B cell (primary cell): ENCODE measurements at places on chromosomes 7 and 10.

DNA sequence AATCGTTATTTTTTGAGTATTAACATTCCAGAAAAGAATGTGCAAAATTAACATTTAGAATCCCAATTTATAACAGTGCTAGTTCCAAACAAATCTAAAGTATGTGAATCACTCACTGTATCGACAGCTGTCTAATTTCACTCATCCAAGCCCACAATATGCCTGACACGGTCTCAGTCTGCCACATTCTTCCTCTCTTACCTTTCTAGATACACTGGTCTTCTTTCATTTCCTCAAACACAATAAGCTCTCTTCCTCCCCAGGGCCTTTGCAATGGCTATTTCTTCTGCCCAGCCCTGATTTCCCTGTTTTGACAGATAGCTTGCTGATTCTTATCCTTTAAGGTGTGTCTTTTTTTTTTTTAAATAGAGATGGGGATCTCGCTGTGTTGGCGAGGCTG, 48.8 kb downstream of the UBE2H start:
- H3K27me3 ChIP-seq = no peaks in the 10 kb centered on the region
- peak overlapping the region; percentile 77 for H3K27ac ChIP-seq
- DNase-seq = peak; percentile 69
- peaks cover 23% of the 10 kb centered on the region for H3K36me3 ChIP-seq

- H3K4me1 ChIP-seq = peaks cover 13% of the 10 kb centered on the region
- no peaks in the 10 kb centered on the region for H3K36me3 ChIP-seq
- no peak overlapping the region for H3K27ac ChIP-seq
- H3K4me3 ChIP-seq = no peak overlapping the region
- DNase-seq = peak; percentile 26
Observed at GRCh38 chr10:31322647-31323046, 3.6 kb downstream of the ZEB1 start.

DNA sequence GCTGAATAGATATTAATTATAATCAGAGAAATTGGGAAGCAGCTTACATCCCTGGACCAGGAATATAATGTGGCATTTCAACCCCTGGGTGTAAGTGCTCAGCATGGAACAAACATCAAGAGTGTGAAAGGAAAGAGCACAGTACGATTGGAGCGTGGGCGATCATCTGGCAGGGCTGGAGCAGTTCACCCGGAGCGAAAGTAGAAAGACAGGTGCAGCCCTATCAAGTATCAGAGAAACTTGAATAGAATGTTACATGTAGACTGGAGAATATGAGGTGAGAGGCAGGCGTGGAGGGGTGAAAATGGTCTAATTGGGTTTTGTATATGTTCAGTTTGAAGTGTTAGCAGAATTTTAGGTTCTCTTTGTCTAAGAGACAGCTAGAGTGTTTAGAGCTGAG, 303.0 kb downstream of the MDFIC start:
- H3K36me3 ChIP-seq = no peaks in the 10 kb centered on the region
- H3K4me3 ChIP-seq = no peak overlapping the region
- DNase-seq = no peak
- H3K4me1 ChIP-seq = no peaks in the 10 kb centered on the region
- H3K27ac ChIP-seq = no peak overlapping the region
- H3K27me3 ChIP-seq = no peaks in the 10 kb centered on the region

GRCh38 chr10:30041196-30042105, 17.9 kb downstream of the JCAD start:
- peaks cover 6% of the 10 kb centered on the region for H3K27me3 ChIP-seq
- H3K36me3 ChIP-seq = no peaks in the 10 kb centered on the region
- no peak overlapping the region for H3K4me3 ChIP-seq

GRCh38 chr10:116197946-116198675, 74.9 kb downstream of the GFRA1 start:
- H3K4me1 ChIP-seq = no peaks in the 10 kb centered on the region
- H3K4me3 ChIP-seq = no peak overlapping the region
- H3K27ac ChIP-seq = no peak overlapping the region
- H3K36me3 ChIP-seq = no peaks in the 10 kb centered on the region
- H3K27me3 ChIP-seq = no peaks in the 10 kb centered on the region
- no peak for DNase-seq

- H3K4me3 ChIP-seq = no peak overlapping the region
- peak; percentile 31 for DNase-seq
- H3K27ac ChIP-seq = no peak overlapping the region
- no peaks in the 10 kb centered on the region for H3K27me3 ChIP-seq
Observed at GRCh38 chr7:147245274-147245673, 1128.7 kb downstream of the CNTNAP2 start.

- H3K4me3 ChIP-seq = no peak overlapping the region
- no peaks in the 10 kb centered on the region for H3K36me3 ChIP-seq
- H3K27me3 ChIP-seq = no peaks in the 10 kb centered on the region
- H3K27ac ChIP-seq = no peak overlapping the region
Observed at GRCh38 chr7:131613909-131614308, 57.5 kb upstream of the PODXL start.

DNA sequence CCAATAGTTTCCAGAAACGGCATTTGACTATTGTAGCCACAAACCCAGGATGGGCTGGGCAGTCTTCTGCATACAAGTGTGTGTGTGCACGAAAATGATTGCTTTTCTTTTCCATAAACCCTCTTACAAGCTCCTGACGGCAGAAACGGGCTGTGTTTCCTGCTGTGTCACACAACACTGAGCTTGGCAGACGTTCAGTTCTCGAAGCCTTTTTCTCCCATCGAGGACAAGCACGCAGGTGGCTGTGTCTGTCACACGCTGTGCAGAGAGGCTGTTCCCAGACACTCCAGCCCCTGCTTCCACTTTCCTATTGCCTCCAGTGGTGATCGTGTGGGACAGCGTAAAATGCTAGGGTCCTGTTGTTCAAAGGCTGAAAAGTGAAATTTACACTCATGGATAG, 32.1 kb downstream of the RBAK start:
- H3K27me3 ChIP-seq = no peaks in the 10 kb centered on the region
- H3K27ac ChIP-seq = no peak overlapping the region
- H3K36me3 ChIP-seq = no peaks in the 10 kb centered on the region
- no peak overlapping the region for H3K4me3 ChIP-seq
- DNase-seq = no peak

GRCh38 chr10:78904196-78904595, 164.6 kb upstream of the ZMIZ1 start:
- no peaks in the 10 kb centered on the region for H3K4me1 ChIP-seq
- no peak overlapping the region for H3K4me3 ChIP-seq
- H3K27ac ChIP-seq = no peak overlapping the region
- H3K27me3 ChIP-seq = no peaks in the 10 kb centered on the region

DNA sequence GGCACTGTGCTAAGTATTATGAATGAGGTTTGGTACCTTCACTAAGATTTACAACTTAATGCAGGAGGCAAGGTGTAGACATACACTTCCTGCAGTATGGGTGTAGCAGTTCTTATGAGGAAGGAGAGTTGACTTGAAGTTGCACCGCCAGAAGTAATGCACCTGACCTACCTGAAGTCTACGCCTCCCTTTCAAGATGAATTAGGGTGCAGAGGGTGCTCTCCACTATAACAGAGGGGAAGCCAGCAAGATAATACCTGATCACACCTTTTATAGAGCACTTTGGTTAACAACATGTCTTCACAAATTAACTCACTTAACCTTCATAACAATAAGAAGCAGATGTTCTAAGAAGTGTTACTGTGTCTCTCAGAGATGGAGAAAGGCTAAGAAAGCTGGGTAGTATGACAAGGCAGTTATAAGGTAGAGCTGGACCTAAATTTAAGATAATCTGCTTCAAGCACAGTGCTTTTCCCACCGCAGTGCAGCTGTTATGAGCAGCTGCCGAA, 552 bp upstream of the RAB18 start:
- H3K4me1 ChIP-seq = peaks cover 13% of the 10 kb centered on the region
- no peak for DNase-seq
- H3K27me3 ChIP-seq = peaks cover 16% of the 10 kb centered on the region
- H3K4me3 ChIP-seq = peak overlapping the region; percentile 86

- no peak overlapping the region for H3K27ac ChIP-seq
- H3K4me3 ChIP-seq = no peak overlapping the region
- DNase-seq = no peak
- H3K27me3 ChIP-seq = no peaks in the 10 kb centered on the region
- no peaks in the 10 kb centered on the region for H3K4me1 ChIP-seq
Observed at GRCh38 chr10:97948822-97949221, 81.6 kb downstream of the CRTAC1 start.

GRCh38 chr7:42639930-42640329, 271.9 kb downstream of the C7orf25 start:
- no peak overlapping the region for H3K4me3 ChIP-seq
- no peaks in the 10 kb centered on the region for H3K36me3 ChIP-seq
- no peaks in the 10 kb centered on the region for H3K27me3 ChIP-seq
- DNase-seq = no peak
- no peaks in the 10 kb centered on the region for H3K4me1 ChIP-seq

DNA sequence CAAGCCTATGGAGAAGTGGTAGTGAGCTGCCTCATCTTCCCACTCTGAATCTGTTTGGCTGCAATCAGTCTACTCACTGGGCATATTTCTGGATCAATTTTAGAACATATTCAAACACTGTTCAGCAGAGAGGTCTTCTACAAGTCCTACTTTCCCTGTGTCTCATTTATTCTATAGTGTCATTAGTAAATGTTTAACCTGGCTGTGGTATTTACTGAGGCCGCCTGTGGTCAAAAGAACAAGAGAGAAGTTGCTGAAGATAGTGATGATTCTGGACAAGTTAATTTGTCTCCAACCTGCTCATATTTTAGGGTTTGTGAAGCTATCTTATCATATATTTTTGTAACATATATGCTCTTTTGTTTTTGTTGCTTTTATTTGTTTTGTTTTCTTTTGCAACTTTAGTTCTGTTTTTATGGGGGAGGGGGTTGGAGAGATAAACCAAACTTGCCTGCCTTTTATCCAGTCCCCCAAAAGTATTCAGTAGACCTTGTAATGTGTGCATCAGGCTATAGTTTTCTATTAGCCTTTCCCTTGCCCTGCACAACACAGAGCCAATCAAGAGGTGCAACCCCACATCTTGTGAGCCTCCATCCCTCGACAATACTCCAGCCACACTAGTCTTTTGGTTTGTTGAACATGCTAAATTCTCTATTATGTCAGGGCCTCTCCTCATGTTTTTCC, 362.8 kb upstream of the MBL2 start:
- no peak for DNase-seq
- H3K27ac ChIP-seq = no peak overlapping the region
- H3K27me3 ChIP-seq = no peaks in the 10 kb centered on the region

- no peaks in the 10 kb centered on the region for H3K27me3 ChIP-seq
- no peak overlapping the region for H3K27ac ChIP-seq
- no peaks in the 10 kb centered on the region for H3K36me3 ChIP-seq
Observed at GRCh38 chr10:33482486-33482885, 148.0 kb upstream of the NRP1 start.

- peaks cover 11% of the 10 kb centered on the region for H3K4me1 ChIP-seq
- no peak overlapping the region for H3K4me3 ChIP-seq
- peaks cover 18% of the 10 kb centered on the region for H3K36me3 ChIP-seq
- H3K27me3 ChIP-seq = no peaks in the 10 kb centered on the region
Observed at GRCh38 chr10:31910016-31910415, 18.6 kb downstream of the ARHGAP12 start.

- H3K27me3 ChIP-seq = no peaks in the 10 kb centered on the region
- H3K4me1 ChIP-seq = no peaks in the 10 kb centered on the region
- no peak overlapping the region for H3K4me3 ChIP-seq
- H3K27ac ChIP-seq = no peak overlapping the region
- DNase-seq = no peak
Observed at GRCh38 chr10:5634918-5635317, 31.5 kb downstream of the ASB13 start.

DNA sequence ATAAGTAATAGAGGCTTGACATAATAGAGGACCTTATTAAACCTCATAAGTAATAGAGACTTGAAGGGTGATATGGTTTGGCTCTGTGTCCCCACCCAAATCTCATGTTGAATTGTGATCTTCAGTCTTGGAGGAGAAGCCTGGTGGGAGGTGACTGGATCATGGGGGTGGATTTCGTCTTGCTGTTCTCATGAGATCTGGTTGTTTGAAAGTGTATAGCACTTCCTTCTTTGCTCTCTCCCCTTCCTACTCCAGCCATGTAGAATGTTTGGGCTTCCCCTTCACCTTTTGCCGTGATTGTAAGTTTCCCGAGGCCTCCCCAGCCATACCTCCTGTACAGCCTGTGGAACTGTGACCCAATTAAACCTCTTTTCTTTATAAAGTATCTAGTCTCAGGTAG, 8.6 kb downstream of the KIFBP start:
- H3K36me3 ChIP-seq = peaks cover 12% of the 10 kb centered on the region
- no peak overlapping the region for H3K27ac ChIP-seq
- H3K27me3 ChIP-seq = no peaks in the 10 kb centered on the region
- H3K4me1 ChIP-seq = no peaks in the 10 kb centered on the region

- no peak overlapping the region for H3K27ac ChIP-seq
- H3K4me3 ChIP-seq = no peak overlapping the region
- no peak for DNase-seq
- H3K36me3 ChIP-seq = no peaks in the 10 kb centered on the region
Observed at GRCh38 chr10:71799608-71800453, 26.5 kb upstream of the VSIR start.

- no peaks in the 10 kb centered on the region for H3K36me3 ChIP-seq
- no peaks in the 10 kb centered on the region for H3K4me1 ChIP-seq
- no peak overlapping the region for H3K4me3 ChIP-seq
- no peaks in the 10 kb centered on the region for H3K27me3 ChIP-seq
- H3K27ac ChIP-seq = no peak overlapping the region
Observed at GRCh38 chr10:103124420-103125096, 68.5 kb downstream of the NT5C2 start.
